ENCODE measurements at places on chromosomes 1 and 21.

GRCh38 chr1:198656500-198656932 is 17.7 kb downstream of the PTPRC start:
- DNase-seq, result no peak

DNA sequence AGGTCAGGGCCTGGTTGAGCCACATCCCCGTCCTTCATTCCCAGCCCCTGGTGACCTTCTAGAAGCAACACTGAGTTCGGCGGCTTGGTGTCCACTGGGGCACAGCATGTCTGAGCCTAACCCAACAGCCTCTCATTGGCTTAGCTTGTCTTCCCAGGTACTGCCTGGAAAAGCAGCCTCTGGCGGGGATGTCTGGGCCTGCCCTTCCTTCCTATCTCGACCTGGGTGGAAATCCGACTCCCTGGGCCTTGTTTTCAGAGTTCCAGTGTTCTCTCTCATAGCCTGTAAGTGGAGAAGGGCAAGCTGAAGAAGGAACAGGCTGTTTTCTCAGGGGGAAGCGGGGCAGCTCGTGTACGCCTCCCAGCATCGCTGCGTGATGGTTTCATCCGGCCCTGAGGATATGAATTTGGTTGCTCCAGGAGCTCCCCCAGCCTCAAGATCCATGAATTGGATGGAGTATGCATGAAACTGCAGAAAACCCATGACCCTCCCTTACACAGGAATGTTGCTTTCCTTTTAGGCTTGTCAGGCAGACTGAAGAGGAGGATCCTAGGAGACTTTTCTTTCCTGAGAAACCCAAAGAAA is 116.5 kb upstream of the IRF2BP2 start:
- DNase-seq, result no peak

GRCh38 chr1:191687721-191688120 is 470.5 kb upstream of the RGS18 start:
- DNase-seq, result no peak

GRCh38 chr1:168719306-168720111 is 9.5 kb downstream of the DPT start:
- DNase-seq, result no peak

DNA sequence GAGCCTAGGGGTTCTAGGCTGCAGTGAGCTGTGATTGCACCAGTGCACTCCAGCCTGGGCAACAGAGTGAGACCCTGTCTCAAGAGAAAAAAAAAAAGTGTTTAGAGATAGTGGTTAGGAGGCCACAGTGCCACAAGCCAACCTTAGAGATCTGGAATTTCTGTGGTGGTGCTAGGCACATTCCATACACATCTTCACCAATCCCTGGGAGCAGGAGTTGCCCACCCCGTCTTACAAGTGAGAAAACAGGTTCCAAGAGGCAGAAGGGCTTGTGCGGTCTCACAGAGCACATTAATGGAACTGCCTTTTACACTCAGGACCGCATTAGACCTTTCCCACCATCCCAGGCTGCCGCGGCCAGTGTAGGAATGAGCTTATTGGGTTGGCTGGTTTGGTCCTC is 93.2 kb downstream of the EPHB2 start:
- DNase-seq, result no peak

- DNase-seq, result no peak
These were observed 117.6 kb downstream of the UBE2U start for GRCh38 chr1:64320922-64321614.

- no peak for DNase-seq
These were observed 19.8 kb downstream of the TNFRSF1B start for GRCh38 chr1:12186679-12186985.

- no peak for DNase-seq
These were observed 32.0 kb downstream of the MACO1 start for GRCh38 chr1:25462732-25463131.

GRCh38 chr1:109759513-109760334 is 4.0 kb downstream of the EPS8L3 start:
- no peak for DNase-seq

DNA sequence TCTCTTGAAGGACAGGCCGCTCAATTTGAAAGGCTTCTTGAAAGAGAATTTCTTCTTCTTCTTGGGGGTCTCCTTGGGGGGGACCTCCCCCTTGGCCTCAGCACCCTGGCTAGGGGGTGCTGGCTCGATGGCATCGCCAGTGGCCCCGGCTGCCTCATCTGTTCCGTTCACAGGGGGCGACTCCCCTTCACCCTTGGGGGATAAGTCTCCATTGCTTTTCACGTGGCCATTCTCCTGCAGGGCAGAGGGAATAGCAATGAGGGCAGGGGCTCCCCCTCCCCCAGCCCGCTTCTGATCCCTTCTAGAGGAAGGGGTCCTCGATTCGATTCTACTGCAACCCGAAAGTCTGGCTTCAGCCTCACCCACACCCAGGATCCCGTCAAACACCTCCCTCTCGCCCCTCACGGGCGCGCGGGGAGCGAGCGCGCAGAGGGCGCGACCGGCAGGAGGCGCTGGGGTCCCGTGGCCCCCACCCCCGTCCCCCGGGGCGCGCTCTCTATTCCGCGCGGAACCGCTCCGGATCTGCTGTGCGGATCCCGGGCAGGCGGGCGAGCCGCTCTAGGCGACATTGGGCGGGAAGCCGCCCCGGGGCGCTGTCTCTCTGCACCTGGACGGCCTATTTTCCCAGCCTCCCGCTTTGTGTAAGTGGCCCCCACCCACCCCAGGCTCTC is 1.0 kb downstream of the MARCKSL1 start:
- DNase-seq, result no peak

DNA sequence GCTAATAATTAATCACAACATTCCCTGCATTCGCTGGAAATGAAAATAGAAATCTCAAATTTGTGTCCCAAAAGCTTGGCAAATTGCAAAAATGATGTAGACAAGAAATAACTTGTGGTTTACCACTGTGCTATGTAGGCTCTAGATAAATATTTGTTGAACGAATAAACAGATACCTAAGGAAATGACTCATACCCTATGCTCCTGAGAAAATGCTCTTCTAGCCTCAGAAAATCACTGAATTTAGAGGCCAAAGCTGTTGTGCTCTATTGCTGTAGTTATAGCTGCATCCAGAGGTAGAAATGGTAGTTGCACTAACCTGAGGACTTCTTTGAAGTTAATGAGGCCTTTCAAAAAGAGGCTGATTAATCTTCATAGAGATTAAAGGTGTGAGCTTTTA is 142.0 kb upstream of the ZNHIT6 start:
- peak; percentile 92 for DNase-seq

GRCh38 chr1:95252422-95252821 is 18.4 kb downstream of the RWDD3 start:
- DNase-seq, result no peak

DNA sequence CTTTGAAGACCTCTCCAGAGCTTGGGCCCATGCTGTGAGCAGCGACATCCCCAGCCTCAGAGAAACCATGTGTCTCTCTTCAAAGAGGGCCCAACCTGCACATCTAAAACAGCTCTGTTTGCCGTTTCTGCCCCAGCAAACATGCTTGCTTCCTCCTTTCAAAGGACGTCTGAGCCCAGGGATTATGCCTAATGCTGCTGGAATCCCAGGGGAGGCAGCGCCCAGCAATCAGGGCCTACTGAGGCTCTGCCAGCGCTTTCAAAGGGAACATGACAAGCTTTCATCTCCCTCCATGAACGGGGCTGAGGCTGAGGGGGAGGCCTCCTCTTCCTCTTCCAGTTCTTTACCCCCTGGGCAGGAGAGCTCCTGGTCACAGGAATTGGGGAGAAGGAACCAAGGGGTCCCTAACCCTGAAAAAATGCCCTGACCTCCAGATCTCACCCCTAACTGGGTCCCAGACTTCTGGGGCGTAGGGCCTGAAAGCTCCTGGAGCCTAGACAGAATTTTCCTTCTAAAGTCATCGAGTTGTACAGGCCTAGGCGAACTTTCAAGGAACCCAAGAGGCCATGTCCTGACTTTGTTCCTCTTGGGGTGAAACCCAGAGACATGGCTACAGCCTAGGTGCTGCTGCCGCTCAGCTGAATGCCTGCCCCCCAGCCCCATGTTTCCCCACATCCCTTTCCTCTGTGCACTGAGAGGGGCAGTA is 13.4 kb upstream of the ASCL5 start:
- no peak for DNase-seq

DNA sequence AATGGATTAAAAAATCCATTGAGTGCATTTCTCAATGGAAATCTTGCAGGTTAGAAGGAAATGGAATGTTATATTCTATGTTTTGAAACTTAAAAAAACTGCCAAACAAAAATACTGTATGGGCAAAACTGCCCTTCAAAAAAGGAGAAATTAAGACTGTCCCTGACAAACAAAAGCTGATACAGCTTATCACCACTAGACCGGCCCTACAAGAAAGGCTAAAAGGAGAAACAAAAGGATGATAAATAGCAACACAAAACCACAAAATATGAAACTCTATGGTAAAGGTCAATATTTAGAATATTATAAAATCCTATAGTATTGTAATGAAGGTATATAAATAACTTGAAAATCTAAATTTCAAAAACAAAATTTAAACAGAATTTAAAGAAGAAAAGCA is 60.0 kb downstream of the SLC25A24 start:
- DNase-seq, result no peak

- DNase-seq, result no peak
These were observed 4.8 kb upstream of the GPR37L1 start for GRCh38 chr1:202117898-202118371.

GRCh38 chr1:11793819-11794218 is 11.9 kb downstream of the MTHFR start:
- DNase-seq, result no peak

DNA sequence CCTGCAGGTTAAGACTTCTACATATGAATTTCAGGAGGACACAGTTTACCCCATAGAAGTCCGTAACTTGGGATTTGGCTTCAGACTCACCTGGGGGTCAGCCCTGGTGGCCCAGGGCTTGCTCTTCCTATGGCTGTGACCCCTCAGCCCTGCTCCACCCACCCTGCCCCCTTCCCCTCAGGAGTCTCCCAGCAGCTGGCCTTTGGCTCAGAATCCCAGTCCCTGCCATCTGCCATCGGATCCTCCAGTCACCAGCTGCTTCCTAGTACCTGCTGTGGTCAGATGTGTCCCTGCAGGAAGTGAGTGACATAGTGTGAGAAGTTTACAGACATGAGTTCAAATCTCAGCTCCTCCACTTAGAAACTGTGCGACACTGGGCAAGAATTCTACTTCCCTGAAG is 332.6 kb downstream of the NPHP4 start:
- DNase-seq, result no peak

- no peak for DNase-seq
These were observed 287.9 kb downstream of the LTN1 start for GRCh38 chr21:28704746-28705145.

DNA sequence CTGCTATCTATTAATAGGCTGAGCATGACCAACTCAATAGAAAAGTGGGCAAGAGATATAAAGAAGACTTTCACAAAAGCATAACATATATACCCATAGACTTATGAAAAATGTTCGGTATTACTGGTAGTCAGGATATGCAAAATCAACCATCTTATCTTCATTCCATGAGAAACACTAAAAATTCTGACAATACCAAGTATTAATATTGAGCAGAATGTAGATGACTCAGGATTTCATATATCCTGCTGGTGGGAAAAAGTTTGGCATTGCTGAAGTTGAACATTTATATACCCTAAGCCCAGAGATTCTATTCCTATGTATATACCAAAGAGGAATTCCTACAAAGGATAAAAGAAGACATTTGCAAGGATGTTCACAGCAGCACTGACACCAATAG is 138.3 kb downstream of the CLEC20A start:
- DNase-seq, result no peak

DNA sequence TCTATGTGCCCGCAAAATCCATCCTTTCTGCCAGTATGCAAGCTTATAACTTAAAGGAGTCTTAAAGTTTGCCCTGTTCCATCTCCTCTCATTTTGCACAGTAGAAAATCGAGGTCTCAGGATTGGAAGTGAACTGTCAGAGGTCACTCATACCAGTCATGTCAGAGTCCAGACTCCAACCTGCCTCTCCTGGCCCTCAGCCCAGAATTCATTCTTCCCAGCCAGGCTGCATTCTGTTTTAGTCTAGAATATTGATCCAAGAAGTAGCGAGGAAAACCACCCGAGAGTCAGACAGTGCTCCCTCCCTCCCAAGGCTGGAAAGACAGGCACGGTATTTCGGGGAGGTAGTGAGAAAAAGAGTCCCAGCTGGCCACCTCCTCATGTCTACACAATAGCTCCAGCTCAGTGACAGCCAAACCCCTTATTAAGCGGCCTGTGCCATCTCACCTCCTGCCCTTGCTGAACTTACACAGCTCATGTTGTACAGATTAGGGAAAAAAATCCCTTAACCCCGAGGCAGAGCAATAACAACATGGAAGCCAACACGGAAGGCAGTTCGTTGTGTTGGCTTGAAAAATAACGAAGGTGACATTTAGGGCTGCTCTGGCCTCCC is 89.4 kb downstream of the OMA1 start:
- no peak for DNase-seq

DNA sequence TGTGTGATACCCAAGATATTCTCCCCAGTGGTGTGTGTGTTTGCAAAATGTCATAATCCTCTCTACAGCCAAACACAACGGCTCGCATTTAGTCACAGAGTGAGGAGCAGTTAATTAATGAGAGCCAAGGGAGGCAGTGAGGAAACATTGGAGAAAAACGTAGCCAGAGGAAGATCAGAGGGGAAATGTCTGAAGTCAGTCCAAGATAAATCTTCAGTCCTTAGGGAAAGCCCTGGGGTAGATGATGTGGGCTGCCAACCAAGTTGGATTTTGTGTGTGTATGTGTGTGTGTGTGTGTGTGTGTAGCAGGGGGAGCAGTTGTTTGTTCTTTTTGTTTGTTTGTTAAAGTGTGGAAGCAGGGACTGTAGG is 201.0 kb upstream of the PTBP2 start:
- no peak for DNase-seq

DNA sequence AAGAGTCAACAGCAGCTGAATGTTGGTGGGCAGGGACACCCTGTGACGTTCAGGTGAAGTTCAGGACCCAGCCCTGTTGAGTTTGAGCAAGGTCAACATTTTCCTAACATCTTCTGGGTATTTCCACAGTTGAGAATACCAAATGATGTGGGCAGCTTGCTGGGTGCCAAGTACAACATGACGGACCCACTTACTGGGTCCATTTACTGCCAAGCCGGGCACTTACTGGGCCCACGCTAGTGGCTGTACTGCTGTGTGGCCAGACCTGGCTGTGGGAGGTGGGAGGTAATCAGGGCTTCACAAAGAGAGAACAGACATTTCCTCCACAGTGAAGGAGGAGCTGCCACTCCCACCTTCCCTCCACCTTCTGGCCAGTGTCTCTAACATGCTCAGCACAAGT is 99.2 kb downstream of the PSMG1 start:
- no peak for DNase-seq

- DNase-seq, result peak; percentile 71
These were observed 210.0 kb upstream of the FOXD3 start for GRCh38 chr1:63112155-63112900.

DNA sequence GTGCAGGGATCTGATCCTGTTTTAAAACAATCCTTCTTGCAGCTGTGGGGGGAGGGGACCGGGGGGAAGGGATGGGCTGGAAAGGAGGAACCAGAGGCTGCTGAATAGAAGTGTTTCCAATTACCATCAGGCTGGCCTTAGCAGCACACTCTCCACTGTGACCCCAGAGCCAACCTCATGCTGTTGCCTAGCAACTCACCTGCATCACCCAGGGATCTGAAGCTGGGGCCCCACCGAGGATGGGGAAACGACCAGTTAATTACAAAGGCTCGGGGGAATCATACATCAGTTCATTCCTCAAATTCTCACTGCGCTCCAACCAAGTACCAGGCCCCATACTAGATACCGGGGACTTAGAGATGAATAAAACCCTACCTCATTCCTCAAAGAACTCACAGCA is 11.9 kb upstream of the GPX7 start:
- DNase-seq, result no peak
